ENCODE measurements at places on chromosomes 12 and 14. TPM values are rescaled to one million over a fixed set of nuclear protein-coding genes. Genes with fewer than 3 reads are reported as not detected.

PAPOLA gene
- total RNA-seq = 186 TPM

PTGER2 gene
- total RNA-seq = under 0.01 TPM

KIF26A gene
- 13.0 TPM for total RNA-seq

POTEM gene
- not detected for total RNA-seq

CCDC91 gene
- total RNA-seq = 115 TPM

KCNC2 gene
- total RNA-seq = 22.4 TPM

KRT82 gene
- not detected for total RNA-seq

TMEM63C gene
- total RNA-seq = 8.6 TPM

CLMN gene
- 0.82 TPM for total RNA-seq

COX8C gene
- not detected for total RNA-seq

CIDEB gene
- total RNA-seq = 2.0 TPM

GRIN2B gene
- total RNA-seq = 75.4 TPM

OLR1 gene
- 4.1 TPM for total RNA-seq
